Smooth muscle cell of the brain vasculature (primary cell): ENCODE measurements at places on chromosomes 16 and 17.

- DNase-seq = no peak
Measured at GRCh38 chr16:62692685-62693084, 656.4 kb upstream of the CDH8 start.

GRCh38 chr17:13030459-13031300 lies 12.9 kb upstream of the ELAC2 start:
- DNase-seq = no peak

GRCh38 chr16:23754594-23755483 lies at the start of gene CHP2:
Gene CHP2 (plus strand): TSS chr16:23755026. CDS start chr16:23755050, 24 bp downstream.
- no peak for DNase-seq

- no peak for DNase-seq
Measured at GRCh38 chr16:11546608-11547061, 40.1 kb downstream of the LITAF start.

DNA sequence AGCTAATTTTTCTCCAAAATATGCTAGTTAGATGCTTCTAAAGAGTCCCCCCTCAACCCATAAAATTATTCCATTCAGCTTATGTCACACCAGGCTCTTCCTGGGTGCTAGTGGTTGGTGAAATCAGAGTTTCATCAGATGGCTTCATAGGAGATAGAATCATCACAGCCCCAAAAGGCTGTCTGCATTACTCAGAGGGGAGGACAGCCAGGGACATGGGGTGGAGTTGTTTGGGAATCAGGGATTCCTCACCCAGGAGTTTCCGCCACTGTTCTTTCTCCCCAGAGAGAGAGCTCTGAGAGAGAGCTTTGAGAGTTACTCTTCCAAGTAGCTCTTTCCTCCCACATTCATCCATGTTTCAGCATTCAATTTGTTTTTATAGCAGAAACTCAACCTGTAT lies 288 bp upstream of the KRT34 start:
- DNase-seq = no peak

- DNase-seq = no peak
Measured at GRCh38 chr16:57590654-57591085, 37.8 kb upstream of the ADGRG1 start.

- DNase-seq = no peak
Measured at GRCh38 chr17:33520426-33521330, 227.6 kb upstream of the ASIC2 start.

GRCh38 chr17:81350320-81350890 lies 44.9 kb upstream of the BAHCC1 start:
- DNase-seq = no peak

DNA sequence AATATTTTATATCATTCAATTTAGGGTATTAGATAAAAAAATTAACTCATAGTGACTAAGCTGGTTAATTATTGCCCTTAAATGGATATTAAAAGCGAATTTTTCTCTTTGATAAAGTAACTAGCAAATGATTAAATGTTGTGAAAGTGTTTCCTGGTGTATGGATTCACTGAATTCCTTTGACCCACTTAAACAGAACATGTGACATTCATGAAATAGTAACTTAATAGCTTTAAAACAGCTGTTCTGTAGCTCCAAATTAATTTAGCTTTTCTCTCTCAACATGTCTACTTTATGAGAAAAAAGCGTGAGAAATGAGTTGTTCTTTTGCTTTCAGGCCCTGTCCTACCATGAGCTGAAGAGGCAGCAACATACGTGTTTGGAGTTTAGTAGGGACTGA lies 36.4 kb upstream of the APPBP2 start:
- no peak for DNase-seq

DNA sequence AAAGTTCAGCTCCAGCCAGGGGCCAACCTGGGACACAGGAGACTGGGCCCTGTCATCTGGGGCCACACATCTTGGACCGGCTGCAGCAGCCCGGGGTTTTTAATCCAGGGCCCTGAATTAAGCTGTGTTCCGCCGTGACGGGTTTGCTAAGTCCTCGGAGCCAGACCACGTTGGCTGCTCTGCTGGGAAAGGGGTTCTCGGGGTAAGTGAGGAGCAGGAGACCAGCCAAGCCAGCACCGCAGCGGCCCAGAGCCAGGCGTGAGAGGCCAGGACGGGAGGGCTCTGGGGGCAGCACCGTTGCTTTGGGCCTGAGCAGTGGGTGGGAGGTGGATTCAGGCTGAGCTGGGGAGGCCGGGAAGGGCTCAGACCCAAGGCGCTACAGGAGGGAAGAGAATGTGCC lies 31.3 kb upstream of the CBX4 start:
- DNase-seq = no peak

DNA sequence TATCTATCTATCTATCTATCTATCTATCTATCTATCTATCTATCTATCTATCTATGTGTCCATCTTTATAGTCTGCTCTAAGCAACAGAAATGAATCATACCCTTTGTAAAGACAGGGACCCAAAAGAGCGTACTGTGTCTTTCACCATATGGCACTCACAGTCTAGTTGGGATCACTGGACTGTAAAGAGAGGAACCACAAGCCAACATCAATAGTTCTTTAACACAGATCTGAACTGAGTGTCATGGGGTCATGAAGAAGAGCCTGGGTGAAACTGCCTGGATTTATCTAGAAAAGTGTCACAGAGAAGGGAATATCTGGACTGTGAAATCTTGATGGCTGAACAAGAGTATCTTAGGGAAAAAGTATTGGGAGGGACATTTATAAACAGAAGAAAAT lies 619.1 kb upstream of the SOX9 start:
- DNase-seq = no peak

- DNase-seq = no peak
Measured at GRCh38 chr16:14132696-14133048, 61.6 kb downstream of the MRTFB start.

DNA sequence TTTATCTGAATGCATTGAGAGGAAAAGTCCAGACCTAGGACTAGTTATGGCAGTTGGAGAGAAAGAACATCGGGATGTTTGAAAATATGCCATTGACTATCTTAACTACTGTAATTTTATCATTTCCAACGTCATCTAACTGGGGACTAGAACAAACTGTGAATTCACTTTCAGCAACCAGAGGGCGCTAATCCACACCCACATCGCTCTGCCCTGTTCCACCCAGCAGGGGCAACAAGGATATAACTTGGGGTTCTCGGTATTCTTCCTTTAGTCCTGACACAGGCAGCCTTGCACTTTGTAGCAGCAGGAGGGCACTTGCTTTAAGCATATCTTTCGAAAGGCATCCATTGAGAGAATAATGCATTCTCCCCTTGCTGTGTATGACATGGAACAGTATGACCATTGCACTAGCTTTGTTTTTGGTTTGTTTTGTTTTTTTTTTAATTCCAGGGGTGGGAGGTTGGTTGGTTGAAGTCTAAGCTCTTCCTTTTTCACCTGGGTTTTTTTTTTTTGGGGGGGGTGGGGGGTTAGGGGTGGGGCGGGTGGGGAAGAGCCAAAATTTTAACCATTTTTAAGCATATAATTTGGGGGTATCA lies 31.5 kb downstream of the SIAH1 start:
- peak; percentile 57 for DNase-seq

DNA sequence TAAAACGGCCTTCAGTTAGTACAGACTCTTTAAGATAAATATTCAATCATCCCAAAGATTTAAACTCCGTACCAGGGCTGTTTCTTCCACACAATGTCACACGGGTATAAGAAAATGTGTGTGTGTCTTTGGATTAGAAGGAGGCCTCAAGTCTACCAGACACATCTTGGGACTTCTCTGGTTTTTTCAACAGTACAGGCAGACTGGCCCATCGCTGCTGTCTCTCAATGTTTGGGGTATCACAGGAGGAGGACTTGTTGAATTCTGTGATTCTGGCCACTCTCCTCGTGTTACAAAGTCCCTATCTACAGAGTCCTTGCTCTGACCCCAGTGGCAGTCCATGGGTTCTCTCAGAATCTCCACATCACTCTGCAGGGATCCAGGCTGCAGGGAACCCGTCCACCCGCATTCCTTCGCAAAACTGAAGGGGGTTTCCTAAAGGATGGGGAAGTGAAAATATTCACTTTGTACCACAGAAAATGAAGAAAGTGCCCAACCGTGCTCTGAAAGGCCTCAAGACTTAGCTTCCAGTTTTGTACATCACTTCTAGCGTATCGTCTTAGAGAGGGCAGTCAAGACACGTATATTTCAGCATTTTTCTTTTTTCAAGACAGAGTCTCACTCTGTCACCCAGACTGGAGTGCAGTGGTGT lies 373.2 kb downstream of the NPIPA8 start:
- no peak for DNase-seq

- no peak for DNase-seq
Measured at GRCh38 chr17:74680941-74681340, 31.8 kb downstream of the CD300LF start.

GRCh38 chr17:19448341-19449268 lies 37.6 kb downstream of the RNF112 start:
- peak; percentile 59 for DNase-seq

- no peak for DNase-seq
Measured at GRCh38 chr17:17935321-17936271, 36.6 kb downstream of the TOM1L2 start.

DNA sequence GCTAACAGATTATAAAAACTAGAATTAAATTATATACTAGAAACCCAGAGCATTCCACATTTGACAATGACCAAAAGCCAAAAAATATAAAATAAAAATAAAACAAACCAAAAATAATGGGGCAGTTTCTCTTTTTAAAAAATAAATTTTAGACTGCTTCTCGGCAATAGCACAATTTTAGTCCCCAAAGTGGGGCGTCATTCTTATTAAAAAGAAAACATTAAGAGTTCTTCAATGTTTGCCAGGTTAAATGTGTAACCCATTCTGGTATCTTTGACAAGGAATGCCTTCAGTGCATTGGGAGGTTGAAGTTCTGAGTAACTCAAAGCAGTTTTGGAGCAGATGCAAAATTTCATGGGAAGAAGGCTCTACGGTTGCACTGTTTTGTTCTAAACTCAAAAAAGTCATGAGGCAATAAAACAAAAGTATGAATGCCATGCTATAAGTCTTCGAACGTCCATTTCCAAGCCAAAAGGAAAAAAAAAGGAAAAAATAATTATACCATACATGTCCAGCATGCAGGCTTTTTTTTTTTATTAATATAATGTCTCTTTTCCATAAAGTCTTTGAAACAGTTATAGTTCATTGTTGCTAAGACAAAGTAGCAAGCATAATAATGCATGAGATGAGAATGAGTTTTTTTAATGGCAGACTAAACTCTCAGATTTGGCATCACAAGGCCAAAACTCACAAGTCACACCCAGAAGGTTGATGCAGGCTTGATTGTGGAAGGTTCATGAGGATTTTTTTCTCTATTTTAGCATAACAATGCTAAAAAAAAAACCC lies 3.1 kb downstream of the MAF start:
- DNase-seq = no peak

- DNase-seq = no peak
Measured at GRCh38 chr16:87824991-87825841, 44.1 kb downstream of the SLC7A5 start.

- peak; percentile 12 for DNase-seq
Measured at GRCh38 chr17:33284022-33284421, 9.1 kb downstream of the ASIC2 start.

DNA sequence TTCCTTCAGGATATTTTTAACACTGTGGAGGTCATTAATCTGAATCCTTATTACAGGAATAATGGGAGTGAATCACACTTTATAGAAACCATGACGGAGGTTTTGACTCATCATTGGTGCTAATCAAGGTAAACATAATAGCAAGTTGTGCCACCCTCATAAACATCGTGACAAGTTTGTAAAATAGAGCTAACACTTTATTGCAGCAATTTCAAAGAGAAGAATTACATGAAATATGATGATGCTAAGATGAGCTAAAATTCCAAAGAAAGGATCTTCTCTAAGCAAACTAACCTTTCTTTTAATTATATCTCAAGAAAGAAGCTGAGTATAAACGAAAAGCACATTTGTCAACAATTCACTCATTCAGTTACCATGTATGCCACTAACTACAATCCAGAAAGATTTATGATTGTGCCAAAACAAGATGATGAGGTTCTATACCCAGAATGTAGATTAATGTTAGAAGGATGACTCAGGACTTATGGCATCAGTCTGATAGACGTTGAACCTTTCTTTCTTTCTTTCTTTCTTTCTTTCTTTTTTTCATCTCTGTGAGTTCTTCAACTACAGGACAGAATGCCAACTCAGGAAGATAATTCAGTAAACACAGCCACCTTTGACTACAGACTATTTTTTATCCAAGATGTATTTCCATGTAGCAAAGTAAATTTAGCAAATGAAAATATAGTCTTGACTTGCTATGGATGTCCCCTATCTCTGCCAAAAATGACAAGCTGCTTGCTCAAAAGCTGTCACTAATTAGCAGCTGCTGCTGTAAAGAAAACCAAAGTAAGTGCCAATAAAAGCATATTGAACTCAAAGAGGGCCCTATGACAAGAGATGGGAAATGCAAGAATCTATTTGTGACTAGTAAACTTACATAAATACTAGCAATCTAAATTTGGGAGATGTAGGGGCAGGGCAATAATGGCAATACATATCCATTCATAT lies 23.3 kb downstream of the STAT5B start:
- no peak for DNase-seq

- no peak for DNase-seq
Measured at GRCh38 chr16:22681554-22682291, 132.2 kb upstream of the HS3ST2 start.

DNA sequence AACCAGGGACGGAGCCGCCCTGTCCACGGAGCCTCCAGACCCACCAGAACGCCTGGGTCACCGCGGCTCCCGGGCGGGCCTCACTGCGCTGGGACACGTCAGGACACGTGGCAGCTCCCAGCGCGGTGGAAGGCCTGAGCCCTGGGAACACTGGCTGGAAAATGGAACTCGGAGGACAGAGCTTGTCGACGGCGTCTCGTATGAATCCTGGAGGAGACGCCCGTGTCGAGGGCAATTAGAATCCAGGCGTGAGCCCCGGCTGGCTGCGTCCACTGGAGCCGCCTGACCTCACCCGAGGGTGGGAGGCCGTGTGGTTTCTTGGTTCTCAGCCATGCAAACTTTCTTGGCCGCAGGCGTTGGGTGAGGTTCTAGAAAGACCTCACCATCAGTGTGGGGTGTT lies 173.9 kb downstream of the LAT start:
- no peak for DNase-seq

DNA sequence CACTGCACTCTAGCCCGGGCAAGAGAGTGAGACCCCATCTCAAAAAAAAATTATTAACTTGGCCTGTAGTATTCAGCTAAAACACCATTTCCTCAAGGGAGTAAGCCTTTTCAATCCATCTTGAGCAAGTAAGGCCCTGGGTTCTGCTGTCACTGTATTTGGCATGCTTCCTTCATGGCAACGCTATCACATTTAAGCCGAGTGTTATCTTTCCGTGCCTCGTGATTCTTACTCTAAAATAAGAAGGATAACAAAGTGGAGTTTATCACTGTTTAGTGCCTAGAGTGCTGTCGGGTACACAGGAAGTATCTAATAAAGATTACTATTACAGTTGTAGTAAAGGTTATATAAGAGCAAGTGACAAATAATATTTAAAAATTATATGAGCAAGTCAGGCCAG lies 8.8 kb downstream of the VPS53 start:
- no peak for DNase-seq

GRCh38 chr17:27290916-27291598 lies 2.9 kb upstream of the WSB1 start:
- DNase-seq = no peak

DNA sequence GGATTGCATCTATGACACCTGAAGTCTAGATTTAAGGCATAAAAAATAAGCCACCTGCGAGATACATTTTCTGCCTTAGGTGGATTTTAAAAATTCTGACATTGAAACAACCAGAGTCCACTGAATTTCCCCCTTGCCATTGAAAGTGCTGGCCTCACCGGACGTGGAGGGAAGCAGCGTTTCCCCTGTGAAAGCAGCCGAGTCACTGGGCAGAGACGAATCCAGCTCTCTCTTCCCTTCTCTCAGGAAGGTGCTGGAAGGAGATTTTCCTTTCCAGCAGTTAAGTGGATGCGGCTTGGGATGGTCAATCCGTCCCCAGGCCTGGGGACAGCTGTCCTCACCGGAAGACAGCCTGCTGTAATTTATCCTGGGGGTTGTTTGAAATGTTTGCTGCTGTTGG lies 270.9 kb upstream of the FOXF1 start:
- DNase-seq = no peak
